Right atrium auricular region (tissue), 2 donors: ENCODE measurements at places on chromosomes 16 and 17. TPM values are rescaled to one million over a fixed set of nuclear protein-coding genes. Genes with fewer than 3 reads are reported as not detected.

The CCT6B gene
- 1.8 TPM for total RNA-seq

DNA sequence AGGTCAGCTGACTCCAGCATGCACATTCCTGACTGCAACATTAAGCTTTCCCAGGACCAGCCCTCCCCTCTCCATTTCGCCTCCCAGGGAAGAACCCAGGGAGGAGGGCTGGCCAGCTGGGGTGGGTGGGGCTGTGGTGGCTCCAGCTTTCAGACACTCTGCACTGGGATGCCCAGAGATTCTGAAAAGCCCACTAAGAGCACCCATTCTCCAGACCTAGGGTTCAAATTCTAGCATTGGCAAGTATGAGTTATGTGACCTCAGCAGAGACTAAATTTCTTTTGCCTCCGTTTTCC is 7.8 kb downstream of the DLX3 start:
- H3K27me3 ChIP-seq, result no peaks in the 10 kb centered on the region
- H3K36me3 ChIP-seq, result no peaks in the 10 kb centered on the region
- no peak overlapping the region for H3K4me3 ChIP-seq
- peaks cover 3% of the 10 kb centered on the region for H3K4me1 ChIP-seq

- H3K4me1 ChIP-seq, result no peaks in the 10 kb centered on the region
- no peaks in the 10 kb centered on the region for H3K36me3 ChIP-seq
- no peak overlapping the region for H3K4me3 ChIP-seq
- no peak overlapping the region for H3K27ac ChIP-seq
- no peaks in the 10 kb centered on the region for H3K27me3 ChIP-seq
Measured at GRCh38 chr16:65117811-65118448, 3.9 kb downstream of the CDH11 start.

The CDH5 gene
- 58.0 TPM for total RNA-seq

The PHF23 gene
- 22.4 TPM for total RNA-seq

The HOXB1 gene
- total RNA-seq, result not detected

DNA sequence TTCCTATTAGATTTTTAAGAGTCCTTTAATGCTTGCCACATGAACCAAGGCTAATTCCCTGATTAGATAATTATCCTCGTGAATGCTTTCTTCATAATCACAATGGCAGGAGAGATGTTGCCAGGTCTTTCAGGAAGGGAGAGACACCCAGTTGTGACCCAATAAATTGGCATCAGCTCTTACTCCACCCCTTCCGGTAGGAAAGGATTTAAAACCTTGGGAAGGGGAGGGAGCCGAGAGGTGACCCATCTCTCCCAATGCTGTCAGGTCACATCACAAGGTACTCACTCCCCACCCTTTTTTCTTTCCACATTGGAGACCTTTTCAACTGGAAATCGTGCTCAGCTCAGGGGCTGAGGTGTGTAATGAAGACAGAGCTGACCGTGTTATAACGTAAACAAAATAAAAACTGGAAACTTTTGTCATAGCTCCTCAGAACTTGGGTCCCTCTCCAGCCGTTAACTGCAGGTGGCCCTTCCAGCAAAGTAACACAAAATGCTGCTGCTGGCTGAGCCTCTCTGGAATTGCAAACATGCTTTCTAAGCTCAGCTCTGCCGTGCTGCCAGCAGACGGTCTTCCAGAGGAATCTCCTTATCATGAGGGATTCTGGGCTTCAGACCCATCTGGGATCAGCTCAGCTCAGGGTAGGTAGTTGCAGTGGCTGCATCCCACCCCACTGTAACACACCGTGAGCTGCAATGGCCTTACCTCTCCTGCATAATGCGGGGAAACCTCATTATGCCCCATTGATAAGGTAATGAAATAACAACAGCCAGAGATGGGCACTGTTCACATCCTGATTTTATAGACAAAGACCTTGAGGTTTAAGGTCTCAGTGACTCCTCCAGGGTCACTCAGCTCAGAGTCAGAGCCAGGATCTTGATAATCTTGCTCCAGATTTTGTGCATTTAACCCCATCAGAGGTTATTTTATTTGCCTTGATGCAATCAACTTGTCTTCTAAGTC is 15.6 kb downstream of the TMEM100 start:
- no peaks in the 10 kb centered on the region for H3K36me3 ChIP-seq
- DNase-seq, result no peak
- no peak overlapping the region for H3K27ac ChIP-seq

DNA sequence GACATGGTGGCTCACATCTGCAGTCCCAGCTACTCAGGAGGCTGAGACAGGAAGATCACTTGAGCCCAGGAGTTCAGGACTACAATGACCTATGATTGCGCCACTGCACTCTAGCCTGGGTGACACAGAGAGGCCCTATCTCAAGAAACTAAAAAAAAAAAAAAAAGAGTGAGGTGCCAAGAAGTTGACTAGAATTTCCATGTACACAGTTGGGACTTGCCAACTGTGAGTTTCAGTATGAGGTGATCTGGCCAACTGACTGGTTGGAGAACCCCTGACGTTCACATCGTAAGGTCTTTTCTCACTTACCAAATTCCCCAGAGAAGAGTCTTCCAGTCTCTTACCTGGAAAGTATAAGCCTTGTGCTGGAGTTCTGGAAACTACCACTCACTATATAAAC is 3.1 kb upstream of the MED11 start:
- no peak for DNase-seq
- H3K27me3 ChIP-seq, result no peaks in the 10 kb centered on the region
- no peak overlapping the region for H3K27ac ChIP-seq
- H3K36me3 ChIP-seq, result no peaks in the 10 kb centered on the region

GRCh38 chr16:3214904-3215600 is 19.9 kb downstream of the ZNF200 start:
- no peaks in the 10 kb centered on the region for H3K4me1 ChIP-seq
- H3K4me3 ChIP-seq, result no peak overlapping the region
- DNase-seq, result no peak
- no peaks in the 10 kb centered on the region for H3K27me3 ChIP-seq
- H3K36me3 ChIP-seq, result no peaks in the 10 kb centered on the region

- DNase-seq, result no peak
- H3K27ac ChIP-seq, result no peak overlapping the region
- H3K4me3 ChIP-seq, result no peak overlapping the region
- no peaks in the 10 kb centered on the region for H3K36me3 ChIP-seq
- H3K27me3 ChIP-seq, result no peaks in the 10 kb centered on the region
Measured at GRCh38 chr16:76081967-76082366, 195.2 kb upstream of the CNTNAP4 start.

The NOXO1 gene
- total RNA-seq, result not detected

The KRTAP9-4 gene
- not detected for total RNA-seq

The CCL8 gene
- 0.52 TPM for total RNA-seq

- H3K4me1 ChIP-seq, result no peaks in the 10 kb centered on the region
- no peak overlapping the region for H3K4me3 ChIP-seq
- H3K36me3 ChIP-seq, result no peaks in the 10 kb centered on the region
- H3K27me3 ChIP-seq, result no peaks in the 10 kb centered on the region
- DNase-seq, result no peak
- no peak overlapping the region for H3K27ac ChIP-seq
Measured at GRCh38 chr16:15754821-15755534, 101.8 kb downstream of the MYH11 start.

The CD300LB gene
- not detected for total RNA-seq

GRCh38 chr16:67429053-67429798 is 1.7 kb upstream of the HSD11B2 start:
- DNase-seq, result no peak
- no peaks in the 10 kb centered on the region for H3K27me3 ChIP-seq
- H3K27ac ChIP-seq, result no peak overlapping the region

The CCL23 gene
- total RNA-seq, result not detected
